ENCODE measurements at places on chromosomes 1 and 21. TPM values are rescaled to one million over a fixed set of nuclear protein-coding genes. Genes with fewer than 3 reads are reported as not detected.

ERRFI1 gene
- 178 TPM for total RNA-seq

ST6GALNAC5 gene
- total RNA-seq: 1.1 TPM

RHD gene
- not detected for total RNA-seq

CD1E gene
- not detected for total RNA-seq

FCGR3B gene
- total RNA-seq: 0.26 TPM

HAO2 gene
- not detected for total RNA-seq

IQGAP3 gene
- 18.8 TPM for total RNA-seq

MX2 gene
- 0.92 TPM for total RNA-seq

TPTE gene
- total RNA-seq: not detected

TACSTD2 gene
- not detected for total RNA-seq

ETNK2 gene
- 0.37 TPM for total RNA-seq

TMPRSS15 gene
- total RNA-seq: 0.06 TPM

RAB7B gene
- total RNA-seq: 7.5 TPM

HHIPL2 gene
- 0.19 TPM for total RNA-seq

ADORA3 gene
- total RNA-seq: 0.06 TPM

VHLL gene
- total RNA-seq: not detected

S100A12 gene
- total RNA-seq: not detected

SETSIP gene
- 0.44 TPM for total RNA-seq

PROX1 gene
- total RNA-seq: 0.12 TPM

RUNX3 gene
- not detected for total RNA-seq

RNF223 gene
- not detected for total RNA-seq

RNF186 gene
- total RNA-seq: not detected

RNASEL gene
- 13.2 TPM for total RNA-seq

ADAMTS4 gene
- 4.2 TPM for total RNA-seq

CDC20 gene
- 27.0 TPM for total RNA-seq

RPE65 gene
- total RNA-seq: not detected

ALX3 gene
- not detected for total RNA-seq

EPHA8 gene
- total RNA-seq: not detected

PLA2G2D gene
- total RNA-seq: not detected

AMY2A gene
- total RNA-seq: not detected

MYOG gene
- not detected for total RNA-seq

PTPRF gene
- total RNA-seq: 32.2 TPM

SPATA21 gene
- not detected for total RNA-seq

DNALI1 gene
- total RNA-seq: 4.4 TPM

CYP4X1 gene
- 7.4 TPM for total RNA-seq

OR14K1 gene
- not detected for total RNA-seq

C1orf21 gene
- total RNA-seq: 26.2 TPM

RIPPLY3 gene
- not detected for total RNA-seq

KRTAP13-2 gene
- total RNA-seq: not detected

OR14I1 gene
- total RNA-seq: not detected

ANGPTL3 gene
- total RNA-seq: not detected

All from aortic smooth muscle cell (primary cell).